Activated naive CD8-positive, alpha-beta T cell treated with anti-CD3 and anti-CD28 coated beads, Interleukin-2, amount 50 U/mL, for 16 hours (primary cell): ENCODE measurements at places on chromosomes 4 and X.
A peak's percentile ranks its signal among the peaks of the same experiment; 100 is the strongest.

DNA sequence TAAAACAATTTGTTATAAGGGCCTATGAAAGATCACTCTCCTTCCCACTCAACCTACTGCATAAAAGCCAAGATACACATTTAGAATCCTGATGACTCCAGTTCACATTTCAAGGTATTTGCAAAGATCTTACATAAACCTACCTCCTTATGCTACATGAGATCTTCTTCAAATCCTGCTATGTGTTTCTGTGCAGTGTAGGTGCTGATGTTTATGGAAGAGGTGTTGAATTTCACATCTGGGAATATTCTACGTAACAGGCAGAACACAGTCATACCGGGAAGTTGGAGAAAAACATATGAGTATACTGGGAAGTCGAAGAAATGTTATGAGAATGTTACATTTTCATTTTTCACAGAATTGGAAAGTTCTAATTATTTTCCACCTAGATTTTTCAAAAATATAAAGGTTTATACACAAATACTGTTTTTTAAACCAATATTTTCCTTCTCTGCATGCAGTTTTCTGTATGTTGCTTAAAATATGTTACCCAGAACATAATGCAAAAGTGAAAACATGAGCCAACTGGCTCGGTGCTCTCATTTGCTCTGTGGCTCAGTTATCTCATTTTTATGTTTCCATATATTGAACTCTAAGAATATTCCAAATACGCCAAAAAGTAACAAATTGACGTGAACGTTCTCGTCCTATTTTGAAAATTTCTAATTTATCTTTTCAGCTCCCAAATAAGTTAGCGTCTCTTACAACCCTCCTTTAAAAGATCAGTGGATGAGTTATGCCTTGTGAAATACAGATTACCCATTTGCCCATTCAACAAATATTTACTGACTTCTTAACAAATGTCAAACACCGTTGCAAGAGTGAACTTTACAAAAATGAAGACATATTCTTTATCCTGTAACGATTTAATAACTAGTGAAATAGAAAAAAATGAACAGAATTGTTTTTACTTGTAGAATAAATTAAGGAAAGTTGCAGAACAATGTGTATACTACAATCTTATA lies 899.3 kb downstream of the STIM2 start:
- no peak for DNase-seq

GRCh38 chr4:65669111-65670019 lies 924 bp downstream of the EPHA5 start:
- no peak for DNase-seq

- no peak for DNase-seq
Observed at GRCh38 chr4:149951152-149951900, 126.9 kb upstream of the DCLK2 start.

DNA sequence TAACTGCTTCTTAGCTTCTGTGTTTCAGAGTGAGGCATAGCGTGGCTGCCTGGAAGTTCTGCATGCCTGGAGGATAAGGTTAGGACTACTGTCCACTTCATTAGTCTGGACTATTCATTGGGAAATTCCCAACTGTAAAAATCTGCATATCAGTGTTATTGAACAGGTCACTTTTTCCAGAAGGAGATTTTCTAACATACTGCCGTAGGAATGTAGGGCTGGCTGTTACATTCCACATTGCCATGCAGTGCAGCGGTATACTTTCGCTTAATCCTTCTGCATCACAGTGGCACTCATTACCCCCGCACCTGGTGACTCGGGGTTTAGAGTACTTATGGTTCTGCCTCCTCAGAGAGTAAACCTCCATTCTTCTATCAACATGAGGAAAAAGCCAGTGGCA lies 104.6 kb downstream of the NPFFR2 start:
- DNase-seq: no peak

DNA sequence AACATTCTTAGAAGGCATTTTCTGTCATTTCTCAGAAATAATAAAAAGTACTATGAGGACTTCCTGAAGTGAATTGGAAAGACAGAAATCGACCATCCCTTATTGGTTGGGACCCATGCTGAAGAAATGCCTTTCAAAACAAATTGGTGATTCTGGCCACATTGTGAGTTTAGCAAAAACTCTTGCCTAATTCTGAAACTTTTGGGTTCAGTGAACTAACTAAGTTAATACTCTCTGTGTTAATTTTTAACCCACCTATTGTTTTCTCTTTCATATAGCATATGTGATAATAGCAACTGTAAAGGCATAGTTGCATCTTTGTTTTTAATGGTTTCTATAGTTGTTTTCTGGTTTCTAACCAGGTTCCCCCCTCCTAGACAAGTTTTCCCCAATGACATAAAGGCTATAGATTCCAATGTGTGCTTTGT lies 129.3 kb upstream of the FAT1 start:
- DNase-seq: no peak

- no peak for DNase-seq
Observed at GRCh38 chrX:119340606-119341205, 58.4 kb upstream of the SLC25A43 start.

DNA sequence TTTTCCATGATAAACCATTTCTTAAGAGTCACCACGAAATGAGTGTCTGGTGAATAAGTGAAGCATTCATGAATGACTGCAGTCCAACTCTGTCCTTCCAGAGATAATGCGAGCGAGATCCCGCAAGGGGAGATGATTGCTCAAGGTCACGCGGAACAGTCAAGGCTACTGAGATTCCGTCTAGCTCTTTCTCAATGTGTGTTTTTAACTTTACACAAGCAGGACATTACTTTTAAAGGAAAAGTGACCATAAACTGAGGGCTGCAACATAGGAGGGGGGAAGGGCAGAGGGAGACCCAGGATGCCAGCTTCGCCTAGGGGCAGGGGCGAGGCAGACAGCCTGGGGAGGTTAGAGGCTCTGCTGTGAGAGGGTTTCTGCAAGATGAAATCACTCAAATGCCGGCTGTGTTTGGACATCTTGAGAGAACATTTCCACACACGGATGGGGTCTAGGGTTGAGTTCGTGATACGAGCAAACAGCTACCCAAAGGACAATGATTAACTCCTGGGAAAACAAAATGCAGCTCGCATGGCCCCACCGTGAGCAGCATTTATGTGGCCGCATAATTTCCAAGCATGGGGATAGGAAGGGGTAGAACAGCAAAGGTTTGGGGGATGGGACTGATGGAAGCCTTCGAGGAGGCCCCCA lies 23.8 kb upstream of the CCNQ start:
- no peak for DNase-seq

GRCh38 chr4:73821325-73821724 lies 15.2 kb upstream of the CXCL6 start:
- DNase-seq: no peak

DNA sequence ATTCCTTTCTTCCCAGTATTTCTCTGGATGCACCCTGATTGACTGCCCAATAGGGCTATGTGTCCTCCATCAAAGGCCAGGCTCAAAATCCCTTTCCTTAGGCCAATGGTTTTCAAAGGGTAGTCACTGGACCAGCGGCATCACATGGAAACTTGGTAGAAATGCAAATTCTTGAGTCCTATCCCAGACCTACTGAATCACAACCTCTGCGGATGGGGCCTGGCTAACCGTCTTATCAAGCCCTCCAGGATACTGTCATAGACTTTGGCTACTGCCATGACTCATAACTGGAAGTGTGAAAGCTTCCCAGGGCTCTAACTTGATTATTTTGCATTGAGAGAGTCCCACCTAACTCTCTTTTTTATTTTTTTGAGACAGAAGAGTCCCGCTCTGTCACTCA lies 71.9 kb upstream of the TFDP3 start:
- no peak for DNase-seq

- DNase-seq: peak; percentile 67
Observed at GRCh38 chr4:17336524-17336961, 175.3 kb downstream of the QDPR start.

- no peak for DNase-seq
Observed at GRCh38 chr4:112513971-112514646, 1.9 kb downstream of the NEUROG2 start.

DNA sequence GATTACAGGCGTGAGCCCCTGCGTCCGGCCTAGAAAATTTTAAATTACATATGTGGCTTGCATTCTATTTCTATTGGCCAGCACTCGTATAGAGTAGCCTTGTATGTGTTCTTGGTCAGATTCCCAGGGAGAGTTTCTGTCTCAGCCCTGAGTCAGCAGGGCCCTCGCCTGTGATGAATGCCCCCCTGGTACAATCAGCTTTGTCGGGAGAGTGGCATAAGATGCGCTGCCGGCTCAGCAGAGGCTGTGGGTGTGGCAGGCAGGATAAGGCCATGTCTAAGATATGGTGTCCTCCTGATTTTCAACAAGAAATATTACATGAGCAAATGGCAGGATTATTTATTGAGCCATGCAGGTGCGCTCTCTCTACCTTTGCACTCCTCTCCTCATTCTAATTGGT lies 1.6 kb upstream of the REELD1 start:
- DNase-seq: no peak

GRCh38 chrX:96004386-96004785 lies 680.3 kb upstream of the DIAPH2 start:
- no peak for DNase-seq

DNA sequence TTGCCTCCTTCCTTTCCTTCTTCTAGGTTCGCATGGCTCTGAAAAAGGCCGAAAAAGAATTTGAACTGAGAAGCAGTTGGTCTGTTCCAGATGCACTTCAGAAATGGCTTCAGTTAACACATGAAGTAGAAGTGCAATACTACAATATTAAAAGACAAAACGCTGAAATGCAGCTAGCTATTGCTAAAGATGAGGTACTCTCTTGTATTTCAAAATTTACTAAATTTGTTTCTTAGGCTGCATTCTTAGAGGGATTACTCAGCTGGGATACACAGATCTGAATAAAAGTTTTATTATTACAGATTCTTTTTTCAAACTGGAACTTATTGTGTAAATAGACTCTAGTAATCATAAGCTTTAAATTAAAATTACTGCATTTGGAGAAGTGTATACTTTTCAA lies 146.9 kb downstream of the STIM2 start:
- no peak for DNase-seq

GRCh38 chr4:113407409-113407808 lies 354.1 kb downstream of the CAMK2D start:
- no peak for DNase-seq

- DNase-seq: no peak
Observed at GRCh38 chr4:77954690-77955089, 92.1 kb downstream of the MRPL1 start.

GRCh38 chrX:32998776-32999175 lies 212.6 kb downstream of the DMD start:
- no peak for DNase-seq

DNA sequence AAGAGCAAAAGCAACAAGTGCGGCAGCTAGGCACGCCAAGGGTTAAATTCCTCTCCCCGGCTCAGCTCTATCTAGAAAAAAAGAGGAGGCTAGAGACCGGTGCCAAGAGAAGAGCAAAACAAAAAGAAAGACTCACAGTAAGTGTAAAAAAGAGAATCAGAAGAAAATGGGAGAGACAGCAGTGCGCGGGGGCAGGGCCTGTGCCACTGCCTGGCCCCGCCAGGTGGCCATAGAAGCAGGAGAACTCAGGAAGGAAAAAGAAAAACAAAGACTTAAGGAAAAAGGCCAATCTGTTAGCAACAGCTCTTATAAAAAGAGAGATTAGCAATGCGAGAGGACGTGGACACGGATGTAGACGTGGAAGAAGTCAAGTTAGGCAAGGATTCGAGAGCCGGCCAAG lies 3.2 kb downstream of the ACOX3 start:
- DNase-seq: no peak

DNA sequence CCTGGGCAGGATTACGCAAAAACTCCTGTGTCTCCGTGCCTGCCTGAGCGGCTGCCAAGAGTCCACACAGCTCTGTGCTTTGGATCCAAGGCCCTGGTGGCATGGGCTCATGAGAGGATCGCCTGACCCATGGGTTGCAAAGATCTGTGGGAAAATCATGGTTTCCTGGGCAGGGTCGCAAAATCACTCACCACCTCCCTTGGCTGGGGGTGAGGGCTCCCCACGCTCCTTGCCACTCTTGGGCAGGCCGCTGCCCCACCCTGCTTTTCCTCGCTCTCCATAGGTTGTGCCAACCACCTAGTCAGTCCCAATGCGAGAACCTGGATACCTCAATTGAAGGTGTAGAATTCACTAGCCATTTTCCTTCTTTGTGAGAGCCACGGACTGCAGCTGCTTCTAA lies 66.5 kb upstream of the MAGEB18 start:
- no peak for DNase-seq

GRCh38 chr4:168696826-168697225 lies 200.0 kb downstream of the PALLD start:
- no peak for DNase-seq

DNA sequence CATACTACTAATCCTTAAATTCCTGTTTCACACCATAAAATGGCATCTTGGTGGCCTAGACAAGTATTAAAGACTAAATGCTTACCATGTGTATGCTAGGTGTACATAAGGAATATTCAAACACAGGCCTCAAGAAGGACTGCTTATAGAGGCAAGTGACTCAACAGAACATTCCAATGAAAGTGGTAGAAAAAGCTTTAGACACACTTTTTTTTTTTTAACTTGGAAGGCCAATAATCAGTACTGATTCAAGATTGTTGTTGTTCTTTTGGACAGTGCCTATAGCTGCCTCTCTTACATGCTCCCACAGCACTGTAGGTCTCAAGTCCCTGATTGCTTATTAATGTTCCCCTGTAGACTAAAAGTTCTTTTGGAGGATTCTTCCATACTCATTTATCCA lies 77.6 kb downstream of the FBXL5 start:
- DNase-seq: no peak

GRCh38 chr4:22202246-22202974 lies 253.8 kb upstream of the KCNIP4 start:
- no peak for DNase-seq
